ENCODE measurements at places on chromosomes 1 and 21.

- DNase-seq = no peak
Measured at GRCh38 chr1:60904099-60904851, 178.1 kb upstream of the NFIA start.

- no peak for DNase-seq
Measured at GRCh38 chr1:113128116-113128515, 55.1 kb downstream of the LRIG2 start.

GRCh38 chr1:147757015-147757990 lies 3.1 kb downstream of the GJA5 start:
- DNase-seq = no peak

- DNase-seq = no peak
Measured at GRCh38 chr1:74681449-74681848, 7.9 kb upstream of the ERICH3 start.

DNA sequence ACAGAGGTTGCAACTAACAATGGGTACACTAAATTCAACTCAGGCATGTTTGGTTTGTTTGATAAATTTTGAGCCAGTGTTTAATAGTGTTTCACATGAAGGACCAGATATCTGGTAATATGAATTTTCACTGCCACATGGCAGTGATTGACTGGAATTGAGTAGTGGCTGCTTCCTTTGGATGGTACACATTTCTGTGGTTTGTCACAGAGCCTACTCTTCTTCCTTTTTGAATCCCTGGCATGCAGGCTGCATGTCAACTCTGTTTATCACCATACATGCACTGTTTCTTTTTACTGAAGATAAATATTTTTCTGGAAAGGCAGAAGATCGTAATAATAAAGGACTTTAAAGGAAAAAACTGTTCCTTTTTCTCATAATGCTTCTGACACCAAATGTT lies 35.5 kb downstream of the SDCCAG8 start:
- no peak for DNase-seq

Measured in activated CD8-positive, alpha-beta memory T cell treated with anti-CD3 and anti-CD28 coated beads for 4 hours (primary cell).